ENCODE measurements at places on chromosomes 7 and 10. TPM values are rescaled to one million over a fixed set of nuclear protein-coding genes. Genes with fewer than 3 reads are reported as not detected.

DNA sequence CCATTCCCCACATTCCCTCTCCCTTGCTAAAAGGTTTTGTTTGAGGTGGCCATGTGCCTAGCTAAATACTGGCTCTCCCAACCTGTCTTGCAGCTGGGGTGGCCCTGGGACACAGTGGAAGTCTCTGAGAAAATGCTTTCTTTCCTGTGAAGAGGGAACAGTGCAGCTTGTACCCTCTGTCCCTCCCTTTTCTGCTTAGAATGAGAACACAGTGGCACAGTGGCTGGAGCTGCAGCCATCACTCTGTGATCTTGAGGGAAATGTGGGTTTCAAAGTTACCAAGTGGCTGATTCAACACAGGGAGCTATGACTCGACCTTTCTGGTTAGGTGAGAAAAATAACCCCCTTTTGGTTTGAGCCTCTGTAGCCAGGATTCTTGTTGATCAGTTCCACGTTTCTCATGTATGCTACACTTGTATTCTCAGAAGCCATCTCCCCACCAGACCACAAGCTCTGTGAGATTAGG, 62.7 kb upstream of the CARD11 start:
- DNase-seq = no peak

GRCh38 chr7:41820111-41820671, 117.3 kb upstream of the INHBA start:
- DNase-seq = no peak

GRCh38 chr10:104731192-104731591, 90.1 kb downstream of the SORCS3 start:
- DNase-seq = no peak

DNA sequence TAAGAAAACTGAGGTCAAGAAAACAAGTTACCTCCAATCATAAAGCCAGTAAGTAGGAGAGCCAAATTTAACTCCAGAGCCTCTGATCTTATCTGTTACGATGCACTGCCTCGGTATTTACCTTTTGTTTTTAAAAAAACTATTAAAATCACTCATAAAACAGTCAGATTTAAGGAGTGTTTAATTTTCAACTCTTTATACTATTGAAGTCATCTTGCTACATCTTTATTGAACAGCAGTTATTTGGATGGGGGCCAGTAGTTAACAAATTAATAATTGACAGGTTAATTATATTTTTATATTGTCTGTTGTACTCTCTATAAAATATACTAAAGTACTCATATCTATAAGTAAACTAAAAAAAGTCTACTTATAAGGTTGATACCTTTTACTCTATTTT, 24.6 kb downstream of the ADIRF start:
- DNase-seq = no peak

GRCh38 chr10:61780732-61781131, 118.0 kb downstream of the CABCOCO1 start:
- DNase-seq = no peak

DNA sequence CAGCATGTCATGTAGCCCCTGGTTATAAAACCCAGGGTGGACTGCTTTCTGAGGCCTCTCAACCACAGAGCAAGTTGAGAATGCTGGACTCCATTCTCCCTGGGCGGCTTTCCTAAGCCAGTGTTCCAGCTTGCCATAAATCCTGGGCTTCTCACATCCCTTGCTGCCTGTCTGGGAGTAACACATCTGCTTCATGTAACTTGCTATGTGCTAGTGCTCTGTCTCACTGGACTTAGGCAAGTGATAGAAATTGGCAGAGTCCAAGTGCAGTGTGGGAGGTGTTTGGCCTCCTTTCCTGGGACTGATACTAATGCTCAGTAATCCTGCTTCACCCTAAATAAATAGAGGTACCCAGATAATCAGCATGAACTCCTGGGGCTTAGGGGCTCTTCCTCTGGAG, 277.1 kb upstream of the POM121L12 start:
- no peak for DNase-seq

DNA sequence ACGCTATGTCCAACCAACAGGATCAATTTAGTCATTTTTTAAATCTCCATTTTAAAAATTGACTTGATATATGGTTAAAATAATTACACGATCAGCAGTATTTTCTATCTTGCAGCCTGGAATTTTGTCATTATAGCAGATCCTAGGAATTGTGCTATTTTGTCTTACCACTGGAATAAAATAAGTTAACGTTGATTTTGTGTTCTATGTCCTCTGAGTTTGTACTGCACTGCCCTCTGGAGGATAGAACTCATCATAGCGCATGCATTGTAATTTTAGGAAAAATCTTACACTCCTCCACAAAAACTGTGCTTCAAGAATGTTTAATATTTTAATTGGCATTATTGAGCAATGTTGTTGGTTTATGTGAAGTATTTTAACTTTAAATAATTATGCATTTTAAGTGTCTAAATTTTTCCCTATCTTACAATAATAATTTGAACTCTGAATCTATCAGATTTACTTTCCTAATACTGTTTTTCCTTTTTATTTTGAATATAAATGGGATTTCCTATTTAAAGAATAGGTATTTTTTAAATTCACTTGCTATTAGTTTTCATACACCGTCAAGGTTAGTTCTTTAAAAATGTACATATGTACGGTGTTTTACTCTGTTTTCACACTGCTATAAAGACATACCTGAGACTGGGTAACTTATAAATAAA, 220.1 kb downstream of the PPP1R3A start:
- peak; percentile 56 for DNase-seq

DNA sequence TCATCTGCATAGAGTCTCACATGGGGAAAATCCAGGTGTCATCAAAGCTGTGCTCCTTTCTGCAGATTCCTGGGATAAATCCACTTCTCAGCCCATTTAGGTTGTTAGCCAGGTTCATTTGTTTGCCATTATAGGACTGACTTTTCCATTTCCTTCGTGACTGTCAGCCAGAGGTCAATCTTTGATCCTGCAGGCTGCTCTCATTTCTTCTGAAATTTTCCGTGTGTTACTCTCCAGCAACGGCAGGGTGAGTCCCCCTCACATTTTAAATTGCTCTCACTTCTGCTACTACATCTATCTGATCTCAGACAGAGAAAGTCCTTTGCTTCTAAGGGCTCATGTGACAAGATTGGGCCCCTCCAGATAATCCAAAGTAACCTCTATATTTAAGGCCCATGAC, 150.7 kb upstream of the BET1 start:
- DNase-seq = peak; percentile 15

ZNF804B gene
- not detected for polyA plus RNA-seq

NODAL gene
- 12.0 TPM for polyA plus RNA-seq

TCERG1L gene
- 3.9 TPM for polyA plus RNA-seq

AP1S1 gene
- 12.2 TPM for polyA plus RNA-seq

ADRA2A gene
- polyA plus RNA-seq = 0.61 TPM

All from GM23338 (cell line).